ENCODE measurements at places on chromosomes 1 and 21.
A peak's percentile ranks its signal among the peaks of the same experiment; 100 is the strongest.

DNA sequence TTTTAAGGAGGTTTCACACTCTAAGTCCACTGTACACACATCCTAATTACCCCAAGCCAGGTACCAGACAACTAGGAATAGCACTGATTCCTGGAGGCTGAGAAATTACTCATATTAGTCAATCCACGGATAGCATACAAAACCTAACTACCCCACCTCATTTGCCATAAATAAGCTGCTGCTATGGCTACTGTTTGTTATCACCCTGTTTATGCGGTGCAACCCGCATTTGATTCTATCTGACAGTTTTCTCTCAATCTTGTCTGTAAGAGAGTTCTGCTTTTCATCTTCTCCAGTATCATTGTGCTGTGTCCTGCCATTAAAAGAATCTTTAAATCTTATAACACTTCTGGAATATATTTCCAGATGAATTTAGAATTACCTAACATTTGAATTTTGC is 1496.5 kb downstream of the PLA2G4A start:
- H3K27me3 ChIP-seq: no peaks in the 10 kb centered on the region
- H3K27ac ChIP-seq: no peak overlapping the region
- no peak overlapping the region for H3K4me3 ChIP-seq
- H3K36me3 ChIP-seq: no peaks in the 10 kb centered on the region
- DNase-seq: no peak

DNA sequence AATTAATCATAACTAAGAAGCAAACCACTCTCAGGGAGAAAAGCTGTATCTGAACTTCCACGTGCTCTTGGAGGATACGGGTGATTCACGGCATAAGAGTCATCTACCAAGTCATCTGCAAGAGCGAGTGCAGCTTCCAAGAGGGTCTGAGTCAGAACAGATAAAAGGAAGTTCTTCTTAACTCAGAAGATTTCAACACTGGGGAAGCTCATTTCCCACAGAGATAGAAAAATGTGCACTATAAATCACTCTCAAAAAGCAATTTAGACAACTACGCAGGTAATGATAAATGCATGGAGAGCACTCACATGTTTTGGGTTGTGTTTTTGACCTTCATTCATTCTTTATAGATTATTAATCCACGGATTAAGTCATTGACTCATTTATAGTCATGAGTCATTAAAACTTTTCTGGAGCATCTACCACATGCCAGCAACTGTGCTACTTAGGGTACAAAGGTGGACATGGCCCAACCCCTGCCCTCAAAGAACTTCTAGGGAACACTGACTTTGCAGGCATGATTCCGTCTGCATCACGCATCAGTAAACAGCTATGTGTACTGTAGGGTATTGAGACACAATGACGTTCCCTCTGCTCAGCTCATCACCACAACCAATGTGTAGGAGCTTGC is 20.8 kb downstream of the KCNJ15 start:
- DNase-seq: peak; percentile 32
- H3K4me1 ChIP-seq: no peaks in the 10 kb centered on the region
- H3K27me3 ChIP-seq: no peaks in the 10 kb centered on the region
- H3K27ac ChIP-seq: no peak overlapping the region
- no peaks in the 10 kb centered on the region for H3K36me3 ChIP-seq

GRCh38 chr1:213790565-213790964 is 197.2 kb upstream of the PROX1 start:
- DNase-seq: no peak
- no peak overlapping the region for H3K4me3 ChIP-seq
- H3K27me3 ChIP-seq: no peaks in the 10 kb centered on the region
- H3K4me1 ChIP-seq: no peaks in the 10 kb centered on the region
- H3K36me3 ChIP-seq: no peaks in the 10 kb centered on the region

GRCh38 chr1:89884718-89885596 is 64.1 kb downstream of the LRRC8D start:
- peaks cover 5% of the 10 kb centered on the region for H3K4me1 ChIP-seq
- H3K36me3 ChIP-seq: no peaks in the 10 kb centered on the region
- H3K27me3 ChIP-seq: no peaks in the 10 kb centered on the region
- no peak for DNase-seq
- H3K27ac ChIP-seq: no peak overlapping the region

- no peak overlapping the region for H3K4me3 ChIP-seq
- peak; percentile 43 for DNase-seq
- H3K27me3 ChIP-seq: no peaks in the 10 kb centered on the region
- peak overlapping the region; percentile 67 for H3K27ac ChIP-seq
Measured at GRCh38 chr1:94039871-94040569, 80.9 kb downstream of the ABCA4 start.

GRCh38 chr1:6513320-6513801 is 21.9 kb upstream of the PLEKHG5 start:
- no peak overlapping the region for H3K4me3 ChIP-seq
- H3K27ac ChIP-seq: no peak overlapping the region
- H3K4me1 ChIP-seq: peaks cover 3% of the 10 kb centered on the region
- no peaks in the 10 kb centered on the region for H3K27me3 ChIP-seq
- no peaks in the 10 kb centered on the region for H3K36me3 ChIP-seq

GRCh38 chr1:164644268-164644667 is 85.3 kb downstream of the PBX1 start:
- H3K27ac ChIP-seq: no peak overlapping the region
- peaks cover 66% of the 10 kb centered on the region for H3K4me1 ChIP-seq
- H3K36me3 ChIP-seq: no peaks in the 10 kb centered on the region

DNA sequence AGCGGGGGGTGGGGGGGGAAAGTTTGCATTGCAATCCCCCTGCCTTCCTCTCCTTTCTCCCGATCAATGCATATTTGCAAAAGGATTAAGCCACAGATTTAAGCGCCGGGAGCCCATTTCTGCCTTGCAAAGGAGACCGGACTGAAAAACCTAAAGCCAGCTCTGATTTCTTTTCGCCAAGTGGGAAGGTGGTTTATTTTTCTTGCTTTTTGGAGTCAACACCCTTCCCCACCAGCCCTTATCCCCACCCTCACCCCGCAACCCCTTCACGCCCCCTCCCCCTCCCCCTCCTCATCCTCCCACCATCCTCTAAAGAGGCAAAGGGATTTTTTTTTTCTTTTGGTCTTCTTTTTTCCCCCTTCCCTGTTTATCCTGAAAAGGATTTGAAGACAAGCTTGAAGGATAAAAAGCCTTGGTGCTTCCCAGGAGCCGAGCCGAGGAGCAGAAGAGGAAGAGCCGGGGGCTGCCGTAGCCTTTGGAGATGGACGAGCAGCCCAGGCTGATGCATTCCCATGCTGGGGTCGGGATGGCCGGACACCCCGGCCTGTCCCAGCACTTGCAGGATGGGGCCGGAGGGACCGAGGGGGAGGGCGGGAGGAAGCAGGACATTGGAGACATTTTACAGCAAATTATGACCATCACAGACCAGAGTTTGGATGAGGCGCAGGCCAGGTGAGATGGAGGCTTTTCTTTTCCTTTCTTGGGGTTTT is 513 bp downstream of the PBX1 start:
- no peaks in the 10 kb centered on the region for H3K36me3 ChIP-seq
- H3K27me3 ChIP-seq: no peaks in the 10 kb centered on the region
- DNase-seq: peak; percentile 54
- H3K4me1 ChIP-seq: peaks cover 9% of the 10 kb centered on the region

DNA sequence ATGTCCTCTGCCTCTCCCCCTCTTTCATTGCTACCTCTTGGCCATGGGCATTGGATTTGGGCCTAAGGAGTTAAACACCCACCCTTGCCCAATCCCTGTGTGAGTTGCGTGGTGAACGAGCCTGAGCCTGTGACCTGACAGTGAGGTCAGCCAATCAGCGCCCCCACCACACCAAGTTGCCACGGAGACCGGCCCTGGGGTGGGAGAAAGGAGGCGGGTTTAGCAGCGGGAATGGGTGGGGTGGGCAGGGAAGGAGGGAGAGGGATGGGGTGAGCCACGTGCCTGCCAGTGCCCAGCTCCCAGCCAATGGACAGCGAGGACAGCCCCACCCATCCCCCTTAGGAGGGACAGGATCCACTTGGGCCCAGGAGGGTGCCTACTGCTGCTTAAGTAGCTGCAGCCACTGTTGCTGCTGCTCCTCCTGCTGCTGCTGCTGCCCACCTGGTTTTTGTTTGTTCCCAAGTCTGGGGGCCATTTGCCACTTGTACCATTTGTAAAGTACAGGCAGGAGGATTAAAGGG is 9.5 kb downstream of the ZBTB7B start:
- peaks cover 53% of the 10 kb centered on the region for H3K4me1 ChIP-seq
- H3K27me3 ChIP-seq: no peaks in the 10 kb centered on the region
- H3K4me3 ChIP-seq: no peak overlapping the region
